ENCODE measurements at places on chromosomes 1 and 21. TPM values are rescaled to one million over a fixed set of nuclear protein-coding genes. Genes with fewer than 3 reads are reported as not detected.

DNA sequence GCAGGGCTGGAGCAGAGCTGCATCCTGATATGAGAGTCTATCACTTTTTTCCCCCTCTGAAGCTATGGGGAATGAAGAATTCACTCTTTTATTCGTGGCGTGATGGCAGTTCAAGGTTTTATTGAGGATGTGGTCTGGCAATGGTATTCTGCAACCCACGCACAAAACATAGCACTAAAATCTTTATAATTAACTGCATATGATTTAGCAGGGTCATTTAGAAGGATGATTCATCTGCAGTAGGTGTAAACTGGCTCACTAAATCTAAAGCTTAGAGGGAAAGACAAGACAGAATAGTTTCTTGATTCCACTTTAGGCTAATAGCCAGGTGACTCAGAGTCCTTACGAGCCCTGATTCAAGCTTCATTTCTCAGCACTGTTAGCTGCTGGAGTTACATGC is 25.0 kb upstream of the CHRM3 start:
- DNase-seq: no peak

- no peak for DNase-seq
Observed at GRCh38 chr1:4218619-4219018, 318.5 kb upstream of the C1orf174 start.

- no peak for DNase-seq
Observed at GRCh38 chr1:232521660-232522059, 108.3 kb downstream of the SIPA1L2 start.

The CADM3 gene
- total RNA-seq: not detected

The MYBPHL gene
- total RNA-seq: not detected

Data from SJSA1 (cell line).